Mesenchymal stem cell (in vitro differentiated cells and primary cell): ENCODE measurements at places on chromosomes 6 and 20.

GRCh38 chr6:146770275-146770964 is 171.6 kb downstream of the ADGB start:
- H3K36me3 ChIP-seq, result no peaks in the 10 kb centered on the region
- no peak for DNase-seq
- no peaks in the 10 kb centered on the region for H3K4me1 ChIP-seq
- H3K27ac ChIP-seq, result no peak overlapping the region
- no peaks in the 10 kb centered on the region for H3K27me3 ChIP-seq

GRCh38 chr6:31272836-31273626 is 1.1 kb upstream of the HLA-C start:
- H3K27ac ChIP-seq, result no peak overlapping the region
- H3K27me3 ChIP-seq, result peaks cover 32% of the 10 kb centered on the region
- no peak for DNase-seq
- peaks cover 8% of the 10 kb centered on the region for H3K4me1 ChIP-seq
- H3K36me3 ChIP-seq, result peaks cover 23% of the 10 kb centered on the region

- DNase-seq, result no peak
- H3K27ac ChIP-seq, result no peak overlapping the region
- no peak overlapping the region for H3K4me3 ChIP-seq
Observed at GRCh38 chr20:12715991-12716680, 292.6 kb upstream of the SPTLC3 start.

GRCh38 chr20:55514531-55514930 is 490.8 kb downstream of the CBLN4 start:
- no peak overlapping the region for H3K4me3 ChIP-seq
- DNase-seq, result no peak
- H3K36me3 ChIP-seq, result no peaks in the 10 kb centered on the region
- no peaks in the 10 kb centered on the region for H3K4me1 ChIP-seq

DNA sequence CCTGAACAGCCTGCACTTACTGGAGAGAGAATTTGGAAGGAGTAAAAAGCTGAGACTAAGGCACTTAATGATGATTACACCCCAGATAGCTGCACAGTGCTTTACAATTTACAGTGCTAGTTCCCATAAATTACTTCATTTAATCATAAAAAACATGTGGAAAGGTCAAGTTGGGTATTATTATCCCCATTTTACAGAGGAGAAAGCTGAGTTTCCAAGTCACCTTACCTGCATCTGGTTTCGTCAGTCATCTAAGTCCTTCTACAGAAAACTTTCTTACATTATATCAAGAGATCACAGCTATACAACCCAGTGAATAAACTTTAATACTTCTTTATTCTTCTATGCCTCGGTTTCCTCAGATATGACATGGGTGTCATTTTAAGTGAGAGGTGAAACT is 3.3 kb downstream of the PTPRK start:
- H3K27me3 ChIP-seq, result no peaks in the 10 kb centered on the region
- H3K4me3 ChIP-seq, result no peak overlapping the region
- DNase-seq, result no peak
- H3K27ac ChIP-seq, result no peak overlapping the region

GRCh38 chr6:136822046-136822375 is 381 bp upstream of the PEX7 start:
- DNase-seq, result no peak
- H3K36me3 ChIP-seq, result no peaks in the 10 kb centered on the region
- peak overlapping the region; percentile 55 for H3K27ac ChIP-seq
- peak overlapping the region; percentile 96 for H3K4me3 ChIP-seq
- no peaks in the 10 kb centered on the region for H3K27me3 ChIP-seq

- no peak overlapping the region for H3K4me3 ChIP-seq
- DNase-seq, result no peak
- no peaks in the 10 kb centered on the region for H3K4me1 ChIP-seq
- H3K36me3 ChIP-seq, result no peaks in the 10 kb centered on the region
Observed at GRCh38 chr20:58048096-58048702, 180.3 kb downstream of the ANKRD60 start.

- peaks cover 47% of the 10 kb centered on the region for H3K36me3 ChIP-seq
- peaks cover 12% of the 10 kb centered on the region for H3K4me1 ChIP-seq
- no peaks in the 10 kb centered on the region for H3K27me3 ChIP-seq
- H3K27ac ChIP-seq, result peak overlapping the region; percentile 71
- H3K4me3 ChIP-seq, result peak overlapping the region; percentile 88
- DNase-seq, result no peak
Observed at GRCh38 chr6:32852018-32852843, 1.3 kb downstream of the TAP1 start.

- no peak for DNase-seq
- H3K27me3 ChIP-seq, result no peaks in the 10 kb centered on the region
- H3K36me3 ChIP-seq, result no peaks in the 10 kb centered on the region
- no peak overlapping the region for H3K27ac ChIP-seq
- no peaks in the 10 kb centered on the region for H3K4me1 ChIP-seq
- H3K4me3 ChIP-seq, result no peak overlapping the region
Observed at GRCh38 chr6:77837034-77837784, 184.4 kb downstream of the MEI4 start.

DNA sequence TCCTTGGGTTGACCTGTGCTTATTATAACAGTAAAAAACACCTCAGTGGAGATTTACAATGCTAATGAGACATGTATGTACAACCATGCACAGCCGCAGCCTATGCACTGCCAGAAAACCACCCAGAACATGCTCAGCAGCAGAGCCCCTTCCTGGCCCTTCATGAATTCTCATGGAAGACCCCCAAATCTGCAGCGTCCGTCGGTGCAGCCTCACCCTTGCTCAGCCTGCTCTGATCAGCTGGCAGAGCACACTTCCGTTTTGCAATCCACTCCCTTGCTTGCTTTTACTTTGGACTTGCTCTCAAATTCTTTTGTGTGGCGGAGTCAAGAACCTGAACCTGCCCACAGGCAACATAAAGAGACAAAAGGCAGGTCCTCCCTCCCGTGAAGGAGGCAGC is 378.2 kb upstream of the SULF2 start:
- no peak overlapping the region for H3K27ac ChIP-seq
- H3K4me1 ChIP-seq, result no peaks in the 10 kb centered on the region
- no peaks in the 10 kb centered on the region for H3K36me3 ChIP-seq
- H3K27me3 ChIP-seq, result peaks cover 58% of the 10 kb centered on the region
- no peak for DNase-seq

DNA sequence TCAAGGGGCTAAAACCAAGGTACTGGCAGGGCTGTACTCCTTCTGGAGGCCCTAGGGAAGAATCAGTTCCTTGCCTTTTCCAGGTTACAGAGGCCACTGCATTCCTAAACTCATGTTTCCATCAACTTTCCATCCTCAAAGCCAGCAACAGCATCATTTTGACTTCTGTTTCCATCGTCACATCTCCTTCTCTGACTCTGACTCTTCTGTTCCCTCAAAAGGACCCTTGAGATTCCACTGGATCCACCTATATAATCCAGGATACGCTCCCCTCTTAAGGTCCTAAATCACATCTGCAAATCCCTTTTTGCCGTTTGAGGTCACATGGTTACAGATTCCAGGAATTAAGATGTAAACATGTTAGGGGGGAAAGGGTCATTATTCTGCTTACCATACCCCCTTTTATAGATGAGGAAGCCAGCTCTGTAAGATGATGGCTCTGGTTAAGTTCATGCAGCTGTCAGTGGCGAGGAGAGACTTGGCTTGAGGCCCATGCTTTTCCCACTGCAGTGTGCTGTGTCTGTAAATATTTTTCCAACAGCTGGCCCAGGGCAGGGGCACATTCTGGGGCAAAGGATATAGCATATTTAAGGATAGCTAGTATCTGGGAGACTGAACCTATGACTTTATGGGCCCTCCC is 114.6 kb downstream of the TNFRSF21 start:
- H3K27me3 ChIP-seq, result no peaks in the 10 kb centered on the region
- no peak overlapping the region for H3K4me3 ChIP-seq

DNA sequence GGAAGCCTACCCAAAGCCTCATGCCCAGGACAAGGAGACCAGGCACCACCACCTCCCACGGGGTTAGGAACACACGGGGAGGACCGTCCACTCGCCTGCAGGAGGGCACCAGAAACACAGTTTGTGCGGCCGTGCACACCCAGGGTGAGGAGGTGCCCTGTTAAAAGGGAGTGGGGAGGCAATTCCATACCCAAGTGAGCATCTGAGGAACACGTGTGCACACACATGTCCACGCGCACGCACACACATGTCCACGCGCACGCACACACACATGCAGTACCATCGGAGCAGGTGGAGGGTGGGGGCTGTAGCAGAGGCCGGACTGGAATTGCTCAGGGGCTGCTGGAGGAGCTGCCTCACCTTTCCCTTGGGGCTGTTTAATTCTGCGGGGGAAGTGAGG is 259.4 kb downstream of the TAF4 start:
- H3K27me3 ChIP-seq, result no peaks in the 10 kb centered on the region
- no peak overlapping the region for H3K27ac ChIP-seq
- H3K4me3 ChIP-seq, result no peak overlapping the region
- DNase-seq, result no peak

DNA sequence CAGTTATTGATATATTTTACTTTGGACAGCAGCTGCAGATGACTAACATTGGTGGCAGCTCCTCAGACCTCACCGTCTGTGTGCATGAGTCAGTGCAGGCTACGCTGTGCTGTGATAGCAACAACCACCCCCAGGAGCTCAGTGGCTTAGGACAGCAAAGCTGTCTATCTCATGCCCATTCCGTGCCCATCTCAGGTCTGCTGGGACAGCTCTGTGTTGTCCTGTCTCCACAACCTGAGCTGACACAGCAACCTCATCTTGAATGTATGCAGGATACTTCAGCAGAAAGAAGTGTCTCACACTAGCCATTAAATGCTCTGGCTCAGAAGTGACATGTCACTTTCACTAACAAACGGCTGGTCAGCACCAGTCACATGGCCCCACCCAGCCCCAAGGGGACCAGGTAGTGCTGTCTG is 47.7 kb downstream of the BANF2 start:
- no peak overlapping the region for H3K4me3 ChIP-seq
- no peaks in the 10 kb centered on the region for H3K36me3 ChIP-seq
- peak overlapping the region; percentile 48 for H3K27ac ChIP-seq
- peaks cover 10% of the 10 kb centered on the region for H3K4me1 ChIP-seq

DNA sequence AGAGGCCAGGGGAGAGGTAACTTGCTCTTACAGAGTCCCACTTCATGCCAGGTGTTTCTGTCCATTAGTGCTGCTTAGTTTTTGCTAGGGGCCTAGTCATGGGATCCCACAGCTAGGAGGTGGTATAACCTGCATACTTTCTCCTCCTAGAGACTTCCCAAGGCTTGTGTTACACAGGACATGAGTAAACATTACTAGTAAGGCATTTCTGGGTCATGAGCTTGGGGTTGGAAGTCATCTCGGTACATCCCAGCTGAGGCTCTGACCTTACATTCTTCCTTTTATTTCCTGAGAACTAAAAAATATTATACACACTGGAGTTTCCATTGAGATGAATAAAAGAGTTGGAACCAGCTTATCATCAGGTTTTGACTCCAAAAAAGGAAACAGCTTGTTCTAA is 20.9 kb upstream of the PNPLA1 start:
- no peaks in the 10 kb centered on the region for H3K36me3 ChIP-seq
- peak; percentile 17 for DNase-seq
- H3K4me1 ChIP-seq, result peaks cover 5% of the 10 kb centered on the region
- no peak overlapping the region for H3K4me3 ChIP-seq
- H3K27ac ChIP-seq, result no peak overlapping the region

GRCh38 chr20:63854766-63855362 is 6.4 kb upstream of the ABHD16B start:
- peaks cover 58% of the 10 kb centered on the region for H3K4me1 ChIP-seq
- no peak overlapping the region for H3K4me3 ChIP-seq
- H3K27ac ChIP-seq, result no peak overlapping the region
- DNase-seq, result no peak

- DNase-seq, result peak; percentile 58
- H3K27me3 ChIP-seq, result no peaks in the 10 kb centered on the region
- peaks cover 1% of the 10 kb centered on the region for H3K4me1 ChIP-seq
Observed at GRCh38 chr6:109079981-109080380, 14.7 kb downstream of the SESN1 start.

DNA sequence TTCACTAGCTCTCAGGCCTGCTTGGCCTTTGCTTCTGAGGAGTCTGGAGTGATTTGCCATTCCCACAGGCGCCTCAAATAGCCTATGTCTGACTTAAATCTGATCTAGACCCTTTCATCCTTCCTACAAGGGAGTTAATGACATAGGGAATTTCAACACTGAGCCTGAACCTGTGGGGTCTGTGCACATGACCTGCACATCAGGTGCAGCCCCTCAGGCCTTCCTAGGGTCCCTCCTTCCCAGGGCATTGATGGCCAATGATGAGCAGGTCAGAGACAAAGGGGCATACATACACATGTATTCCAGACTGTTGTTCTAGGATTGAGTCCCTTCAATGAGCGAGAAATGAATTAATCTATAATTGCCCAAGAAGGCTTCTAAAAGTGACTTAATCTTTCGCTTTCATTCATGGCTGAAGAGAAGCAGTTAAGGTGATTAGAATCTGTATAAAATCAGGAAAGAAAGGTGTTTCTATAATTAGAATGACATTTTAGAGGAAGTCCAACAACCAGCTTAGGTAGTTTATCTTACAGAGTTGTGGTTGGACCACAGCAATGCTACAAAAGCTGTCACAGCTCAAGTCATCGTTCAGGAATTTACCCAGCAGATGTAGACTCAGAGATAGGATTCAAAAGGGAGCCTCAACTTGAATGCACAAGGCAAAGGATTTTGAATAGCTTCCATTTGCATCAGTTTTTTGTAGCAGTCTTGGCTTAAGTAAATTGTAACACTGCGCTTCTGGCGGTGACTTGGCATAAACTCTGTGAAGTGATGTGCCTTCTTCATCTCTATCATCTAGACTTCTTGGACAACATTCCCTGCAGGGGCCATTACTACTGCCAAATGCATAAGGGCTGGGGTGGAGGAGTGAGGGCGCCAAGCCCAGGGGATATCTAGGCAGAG is 27.0 kb upstream of the TBC1D7 start:
- no peaks in the 10 kb centered on the region for H3K27me3 ChIP-seq
- peak overlapping the region; percentile 92 for H3K27ac ChIP-seq
- H3K4me3 ChIP-seq, result no peak overlapping the region
- no peaks in the 10 kb centered on the region for H3K36me3 ChIP-seq
- peaks cover 18% of the 10 kb centered on the region for H3K4me1 ChIP-seq
- peak; percentile 95 for DNase-seq
